D721Med (cell line): ENCODE measurements at places on chromosomes 16 and 17.

DNA sequence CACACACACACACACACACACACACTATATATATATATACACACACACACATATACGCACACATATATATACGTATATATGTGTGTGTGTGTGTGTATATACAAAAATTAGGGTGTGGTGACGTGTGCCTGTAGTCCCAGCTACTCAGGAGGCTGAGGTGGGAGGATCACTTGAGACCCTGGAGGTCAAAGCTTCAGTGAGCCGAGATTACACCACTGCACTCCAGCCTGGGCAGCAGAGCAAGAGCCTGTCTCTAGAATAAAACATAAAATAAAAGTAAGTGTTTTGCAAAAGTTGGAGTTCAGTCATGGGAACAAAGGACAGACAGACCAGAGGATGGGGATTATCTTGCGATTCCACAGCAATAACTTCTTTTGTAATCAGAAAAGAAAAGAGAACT lies 10.8 kb downstream of the NUPR1 start:
- no peak for DNase-seq

DNA sequence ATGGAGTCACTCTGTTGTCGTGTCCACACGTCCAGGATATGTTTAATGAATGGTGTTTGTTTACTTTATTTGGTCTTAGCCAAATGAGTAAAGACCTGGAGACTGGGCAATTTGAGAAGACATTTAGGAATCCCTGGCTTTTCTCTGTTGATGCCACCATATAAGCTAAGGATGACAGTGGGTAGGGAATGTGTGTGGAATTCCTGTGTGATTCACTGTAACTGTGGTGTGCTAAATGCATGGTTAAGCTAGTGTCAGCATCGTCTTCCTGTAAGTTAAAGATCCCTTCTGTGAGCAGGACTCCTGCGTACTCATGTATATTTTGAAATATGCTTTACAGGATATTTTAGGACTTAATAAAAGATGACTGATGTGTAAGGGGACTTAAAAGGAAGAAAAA lies 26.4 kb downstream of the GOSR1 start:
- no peak for DNase-seq

GRCh38 chr17:29581583-29582253 lies 7.7 kb downstream of the GIT1 start:
- no peak for DNase-seq

- DNase-seq: no peak
Observed at GRCh38 chr17:60154616-60155426, 5.0 kb downstream of the CA4 start.

GRCh38 chr17:67733449-67733848 lies 15.7 kb downstream of the NOL11 start:
- DNase-seq: no peak

- peak; percentile 73 for DNase-seq
Observed at GRCh38 chr16:84526794-84527531, 22.5 kb upstream of the MEAK7 start.

DNA sequence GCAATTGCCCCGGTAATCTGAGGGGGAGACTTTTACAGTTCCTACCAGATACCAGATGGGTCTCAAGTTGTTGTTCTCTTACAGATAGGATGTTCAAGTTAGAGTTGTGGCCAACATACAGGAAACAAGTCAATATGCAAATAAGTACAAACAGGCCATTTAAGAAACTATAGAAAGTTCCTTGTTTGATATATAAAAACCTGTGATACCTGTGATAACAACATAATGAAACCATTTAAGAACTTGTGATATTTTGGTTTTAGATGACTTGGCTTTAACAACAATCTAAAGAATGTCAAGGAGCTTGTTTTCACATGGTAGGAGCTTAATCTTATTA lies 16.8 kb downstream of the CDR2 start:
- no peak for DNase-seq

- no peak for DNase-seq
Observed at GRCh38 chr16:4241258-4241927, 487 bp downstream of the SRL start.

GRCh38 chr17:82408288-82408937 lies 9.7 kb upstream of the HEXD start:
- DNase-seq: no peak

DNA sequence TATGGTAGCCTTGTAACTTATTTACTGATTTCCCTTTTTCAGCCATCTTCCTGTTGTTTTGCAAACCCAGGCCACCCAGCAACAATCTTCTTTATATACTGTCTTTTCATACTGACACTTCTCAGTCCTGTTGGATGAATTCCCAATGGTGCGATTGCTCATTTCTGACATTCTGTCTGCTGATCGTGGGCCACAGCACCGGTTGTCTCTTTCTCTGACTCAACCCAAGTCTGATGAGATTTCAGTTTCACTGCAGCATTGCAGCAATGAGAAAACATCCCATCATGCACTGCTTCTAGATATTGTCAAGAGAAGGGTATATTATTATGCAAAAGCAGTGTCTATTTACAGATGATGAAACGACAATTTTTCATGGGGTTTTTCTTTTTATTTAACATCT lies 349.2 kb upstream of the HSBP1 start:
- no peak for DNase-seq

DNA sequence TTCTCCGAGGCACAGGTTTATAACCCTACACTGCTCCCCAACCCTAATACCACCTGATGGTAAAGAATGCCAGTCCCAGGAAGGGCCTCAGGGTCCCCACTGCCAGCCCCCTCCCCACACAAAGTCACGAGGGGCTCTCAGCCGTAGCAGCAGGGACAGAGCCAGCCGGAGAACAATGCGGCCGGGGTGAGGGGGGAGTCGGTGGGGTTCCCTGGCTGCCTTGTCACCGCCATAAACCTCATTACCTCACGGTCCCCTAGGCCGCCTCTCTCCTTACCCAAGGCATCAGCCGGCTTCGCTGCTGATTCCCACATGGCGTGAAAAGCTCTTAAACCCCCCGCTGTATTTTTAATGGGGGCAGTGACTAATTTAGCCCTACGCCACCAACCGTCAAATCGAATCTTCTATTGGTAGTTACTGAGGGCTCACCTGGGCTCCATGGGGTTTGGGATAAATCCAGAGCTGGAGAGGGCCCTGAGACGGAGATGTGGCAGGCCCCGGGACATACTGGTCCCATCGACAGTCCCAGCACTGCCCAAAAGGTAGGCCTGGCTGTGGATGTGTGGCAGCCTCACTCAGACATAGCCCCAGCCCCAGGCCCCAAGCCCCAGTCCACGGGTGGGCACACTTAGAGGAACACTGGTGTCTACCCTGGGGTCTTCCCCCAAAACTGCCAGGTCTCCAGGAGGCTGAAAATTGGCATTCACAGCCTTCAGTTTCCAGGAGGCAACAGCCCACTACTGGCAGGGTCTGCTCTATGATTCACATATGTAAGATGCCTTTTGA lies 115.3 kb downstream of the C16orf78 start:
- DNase-seq: no peak
